Left forelimb (tissue), 1 donor: ENCODE measurements at places on chromosomes 6 and 20.

- no peak for DNase-seq
Measured at GRCh38 chr6:125828476-125829039, 37.8 kb downstream of the NCOA7 start.

DNA sequence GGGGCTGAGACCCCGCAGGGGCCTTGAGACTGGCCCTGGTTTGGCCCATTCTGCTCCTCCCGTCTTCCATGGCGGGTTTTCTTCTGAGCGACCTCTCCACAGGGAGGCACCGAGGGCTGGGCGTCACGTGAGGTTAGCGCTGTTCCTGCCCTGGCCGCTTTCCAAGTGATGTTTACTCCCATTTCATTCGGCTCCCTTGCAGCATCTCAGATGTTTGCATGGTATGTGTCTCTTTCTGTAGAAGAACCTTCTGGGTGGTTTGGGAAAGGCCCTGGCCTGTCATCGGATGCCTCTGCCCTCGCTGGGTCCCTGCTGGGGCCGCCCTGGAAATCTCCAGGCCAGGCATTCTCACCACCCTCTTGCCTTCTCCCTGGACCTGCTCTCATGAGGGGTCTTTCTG, 17.3 kb downstream of the RAMACL start:
- no peak for DNase-seq

- DNase-seq: no peak
Measured at GRCh38 chr6:25447570-25447929, 168.4 kb downstream of the CARMIL1 start.

- peak; percentile 51 for DNase-seq
Measured at GRCh38 chr6:170089963-170090362, 200.9 kb downstream of the DLL1 start.

- no peak for DNase-seq
Measured at GRCh38 chr6:145087034-145087433, 648.3 kb downstream of the EPM2A start.

DNA sequence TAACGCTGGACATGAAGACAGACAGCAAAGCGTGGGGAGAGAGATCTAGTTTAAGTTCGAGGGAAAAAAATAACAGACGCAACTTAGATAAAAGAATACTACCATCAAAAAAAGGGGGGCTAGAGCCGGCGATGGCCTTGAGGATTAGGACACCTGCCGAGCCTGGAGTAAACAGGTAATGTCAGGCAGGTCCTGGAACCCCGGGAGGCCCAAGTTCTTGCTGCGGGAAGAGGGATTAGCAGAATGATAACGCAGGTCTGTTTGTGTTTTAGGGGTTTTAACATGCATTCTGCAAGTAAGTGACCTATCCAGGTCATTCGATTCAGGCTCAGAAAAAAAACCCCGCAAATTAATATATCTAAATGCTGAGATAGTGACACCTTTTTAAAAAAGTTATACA, 754 bp upstream of the TMEM170B start:
- DNase-seq: no peak

DNA sequence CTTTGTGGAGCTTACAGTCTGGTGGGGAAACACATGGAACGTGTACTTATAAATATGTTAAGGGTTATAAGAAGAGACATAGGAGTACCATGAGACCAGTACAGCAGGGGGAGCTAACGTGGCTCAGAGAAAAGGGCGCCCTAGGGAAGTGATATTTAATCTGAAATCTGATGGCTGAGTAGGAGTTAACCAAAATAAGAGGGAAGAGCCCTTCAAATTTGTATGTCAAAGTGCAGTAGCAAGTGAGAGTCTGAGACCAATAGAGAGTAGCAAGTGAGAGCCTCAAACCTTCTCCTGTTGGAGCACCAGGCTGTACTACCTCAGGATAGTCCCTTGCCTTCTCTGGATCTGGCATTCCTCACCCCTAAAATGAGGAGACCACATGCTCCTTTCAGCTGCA, 6.1 kb upstream of the PKIG start:
- no peak for DNase-seq

DNA sequence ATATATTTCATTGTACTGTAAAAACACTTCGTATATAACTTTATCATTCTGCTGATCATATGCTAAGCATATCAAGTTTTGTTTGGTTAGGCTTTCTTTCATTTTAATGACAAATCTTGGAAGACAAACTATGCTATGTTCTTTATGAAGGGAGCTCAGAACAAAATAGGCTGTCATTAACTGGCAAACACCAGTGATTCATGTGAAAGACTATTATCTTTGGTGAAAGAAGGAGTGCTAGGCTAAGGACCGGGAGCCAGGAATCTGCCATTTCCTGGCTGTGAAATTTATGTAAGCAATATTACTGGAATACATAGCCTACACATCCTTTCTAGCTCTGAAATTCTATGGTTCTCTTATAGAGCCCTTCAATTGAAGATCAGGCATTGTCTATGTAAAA, 136.2 kb upstream of the CCN2 start:
- no peak for DNase-seq

GRCh38 chr20:29319725-29320124, 1937.7 kb upstream of the DEFB115 start:
- no peak for DNase-seq

DNA sequence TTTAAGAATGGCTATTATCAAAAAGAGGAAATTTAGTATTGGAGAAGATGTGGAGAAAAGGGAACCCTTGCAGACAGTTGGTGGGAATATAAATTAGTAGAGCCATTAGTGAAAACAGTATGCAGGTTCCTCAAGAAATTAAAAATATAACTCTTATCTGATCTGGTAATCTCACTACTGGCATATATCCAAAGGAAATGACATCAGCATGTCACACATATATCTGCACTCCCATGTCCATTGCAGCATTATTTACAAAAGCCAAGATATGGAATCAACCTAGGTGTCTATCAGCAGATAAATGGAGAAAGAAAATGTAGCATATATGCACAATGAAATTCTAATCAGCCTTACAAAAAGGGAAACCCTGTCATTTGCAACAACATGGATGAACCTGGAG, 2.6 kb downstream of the SIRPG start:
- DNase-seq: no peak

DNA sequence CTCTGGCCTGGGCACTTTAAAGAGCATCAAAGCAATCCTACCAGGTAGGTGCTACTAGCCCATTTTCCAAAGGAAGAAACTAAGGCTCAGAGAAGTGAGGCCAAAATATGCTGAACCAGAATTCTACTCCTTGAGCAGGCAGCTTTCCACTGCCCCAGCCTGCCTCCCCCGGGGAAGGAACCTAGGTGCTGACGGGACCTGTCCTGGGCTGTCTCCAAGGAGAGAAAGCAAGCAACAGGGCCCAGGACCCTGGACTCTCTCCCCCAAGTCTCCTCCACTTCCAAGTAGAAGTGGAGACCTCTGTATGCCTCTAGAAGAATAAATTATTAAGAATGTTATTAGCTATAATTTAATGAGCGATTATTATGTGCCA, 159.5 kb downstream of the MRPL14 start:
- peak; percentile 38 for DNase-seq

DNA sequence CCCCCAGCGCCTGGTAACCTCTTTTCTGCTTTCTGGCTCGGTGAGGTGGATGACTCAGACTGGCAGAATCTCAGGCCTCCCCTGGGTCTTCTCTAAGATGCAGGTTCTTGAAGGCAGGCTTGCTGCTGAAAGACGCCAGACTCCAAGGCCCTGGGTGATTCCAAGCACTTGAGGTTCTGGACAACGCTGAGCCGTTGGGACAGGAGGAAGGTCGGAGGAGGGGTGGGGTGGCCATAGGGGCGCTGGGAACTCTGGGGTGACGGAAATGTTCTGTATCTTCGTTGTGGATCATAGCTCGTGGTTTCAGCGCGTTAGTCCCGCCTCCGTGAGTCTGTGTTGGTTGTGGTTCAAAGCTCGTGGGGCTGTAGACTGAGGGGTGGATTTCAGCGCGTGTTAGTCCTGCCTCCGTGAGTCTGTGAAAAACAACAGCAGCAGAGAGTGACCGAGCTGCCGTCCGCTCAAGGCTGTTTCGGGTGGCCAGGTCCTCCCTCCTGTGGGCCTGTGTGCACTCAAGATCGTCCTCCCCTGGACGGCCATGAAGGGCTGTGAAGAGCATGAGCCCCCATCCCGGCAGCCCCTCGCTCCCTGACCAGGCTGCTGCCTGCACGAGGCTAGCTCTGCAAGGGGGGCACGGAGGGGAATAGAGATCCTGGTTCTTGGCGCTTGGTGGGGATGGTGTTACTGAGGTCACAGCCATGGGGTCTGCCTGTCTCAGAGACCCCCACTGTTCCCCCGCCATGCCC, 7.7 kb downstream of the NTSR1 start:
- no peak for DNase-seq

DNA sequence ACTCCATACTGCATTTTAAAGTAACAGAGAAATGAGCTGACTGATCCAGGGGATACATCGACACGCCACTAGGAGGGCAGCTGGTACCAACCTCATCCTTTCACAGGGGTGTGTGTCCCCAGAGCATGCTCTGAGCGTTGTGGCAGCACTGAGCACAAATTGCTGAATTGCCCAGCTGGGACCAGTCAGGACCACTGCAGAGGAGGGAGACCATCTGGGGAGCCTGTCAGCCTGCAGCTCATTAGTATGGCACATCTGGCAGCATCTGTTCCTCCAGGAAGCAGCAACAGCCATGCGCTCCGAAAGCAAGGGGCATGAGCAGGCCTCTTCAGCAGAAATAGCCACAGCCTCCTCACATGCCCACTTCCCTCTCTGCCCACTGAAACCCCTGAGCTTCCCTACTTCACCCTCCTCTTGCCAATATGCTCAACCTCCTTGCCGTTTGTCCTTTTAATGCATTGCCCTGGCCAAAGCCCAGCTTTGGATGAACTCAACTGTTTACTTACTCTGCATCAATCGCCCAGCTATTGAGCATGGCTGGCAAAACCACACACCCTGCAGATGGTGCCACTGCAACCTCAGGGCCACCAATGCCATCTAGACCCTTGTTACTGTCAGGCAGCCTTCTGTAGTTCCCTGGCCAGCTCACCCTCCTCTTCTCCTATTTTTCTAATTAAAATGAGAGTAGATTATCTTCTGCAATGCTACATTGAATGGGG, 77.6 kb upstream of the NEDD9 start:
- no peak for DNase-seq

GRCh38 chr20:37144856-37145404, 34.2 kb upstream of the RPN2 start:
- no peak for DNase-seq

- DNase-seq: peak; percentile 78
Measured at GRCh38 chr6:143901885-143902750, 37.8 kb downstream of the ZC2HC1B start.

DNA sequence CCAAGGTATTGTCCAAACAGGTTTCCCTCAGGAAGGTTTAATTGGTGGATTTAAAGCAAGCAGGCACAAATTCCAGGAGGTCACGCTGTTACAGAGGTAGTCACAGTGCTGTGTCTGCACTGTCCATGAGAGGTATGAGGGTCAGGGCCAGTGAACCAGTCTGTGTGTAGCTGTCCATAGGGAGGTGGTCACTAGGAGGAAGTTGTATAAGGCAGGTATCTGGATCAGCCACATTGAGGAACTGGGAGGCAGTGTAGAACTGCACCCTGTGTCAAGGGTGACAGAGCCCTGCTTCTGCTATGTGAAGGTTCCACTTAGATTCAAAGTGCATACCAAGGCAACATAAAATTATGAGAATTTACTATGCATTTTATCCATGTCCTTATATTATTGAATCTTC, 73.3 kb downstream of the MAP3K4 start:
- DNase-seq: no peak

DNA sequence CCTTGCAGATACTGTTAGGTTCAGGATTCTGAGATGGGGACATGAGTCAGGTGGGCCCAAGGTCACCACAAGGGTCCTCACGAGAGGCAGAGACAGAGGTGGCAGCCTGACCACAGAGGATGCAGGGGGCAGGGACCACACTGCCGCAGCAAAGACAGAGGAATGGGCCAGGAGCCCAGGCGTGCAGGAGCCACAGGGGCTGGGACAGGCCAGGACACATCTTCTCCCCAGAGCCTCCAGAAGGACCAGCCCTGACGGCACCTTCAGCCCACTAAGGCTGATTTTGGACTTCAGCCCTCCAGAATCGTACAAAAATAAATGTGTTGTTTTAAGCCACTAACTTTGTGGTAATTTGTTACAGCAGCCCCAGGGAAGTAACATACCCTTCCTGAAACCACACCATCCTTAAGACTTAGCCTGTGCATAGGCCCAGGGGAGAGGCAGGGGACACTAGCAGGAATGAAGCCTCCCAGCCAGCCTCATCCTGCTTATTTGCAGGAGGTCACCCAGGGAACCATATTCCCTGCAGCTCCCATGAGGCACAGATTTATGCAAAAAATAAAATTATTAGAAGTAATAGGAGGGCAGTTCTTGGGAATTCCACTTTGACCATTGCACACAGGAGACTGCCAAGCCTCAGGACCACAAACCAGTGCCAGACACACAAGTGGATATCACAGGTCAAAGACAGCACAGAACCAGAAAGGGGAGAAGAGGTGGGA, 119.3 kb upstream of the CST7 start:
- DNase-seq: no peak

GRCh38 chr6:19535351-19535750, 301.8 kb upstream of the ID4 start:
- no peak for DNase-seq

DNA sequence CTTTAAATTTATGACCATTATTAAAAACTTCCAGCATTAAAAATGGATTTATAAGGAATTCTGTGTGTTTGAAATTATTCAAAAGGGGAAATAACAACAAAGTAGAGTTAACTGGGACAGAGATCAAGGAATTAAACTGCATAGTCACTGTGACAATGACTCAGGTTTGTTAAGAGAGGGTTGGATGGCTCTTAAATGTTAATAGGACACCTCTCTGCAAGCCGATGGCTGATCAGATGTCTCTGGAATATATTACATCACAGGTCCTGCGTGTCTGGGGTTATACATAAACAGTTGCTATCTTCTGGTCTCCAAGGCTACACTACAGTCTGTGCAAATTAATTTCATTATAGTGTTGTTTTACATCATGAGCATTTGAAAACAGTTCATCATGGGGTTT, 574.3 kb downstream of the COL12A1 start:
- no peak for DNase-seq

DNA sequence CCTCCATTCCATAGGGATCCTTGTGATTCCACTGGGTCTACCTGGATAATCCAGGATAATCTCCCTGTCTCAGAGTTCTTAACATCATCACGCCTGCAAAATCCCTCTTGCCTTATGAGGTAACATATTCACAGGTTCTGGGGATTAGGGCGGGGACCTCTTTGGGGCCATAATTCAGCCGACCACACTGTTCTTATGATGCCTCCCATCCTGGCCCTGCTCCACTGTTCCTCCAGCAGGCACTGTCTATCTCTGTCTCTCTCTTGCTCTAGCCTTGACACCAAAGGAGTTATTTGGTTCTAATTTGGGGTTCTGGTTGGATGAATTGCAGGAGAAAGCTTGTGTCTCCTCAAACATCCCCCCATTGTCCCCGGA, 168.1 kb downstream of the NFATC2 start:
- no peak for DNase-seq

GRCh38 chr6:52983159-52983848, 11.8 kb downstream of the GSTA4 start:
- no peak for DNase-seq

- DNase-seq: no peak
Measured at GRCh38 chr6:16600026-16600425, 161.2 kb downstream of the ATXN1 start.

GRCh38 chr6:138107078-138107751, at the start of gene PERP:
TSS of gene PERP (minus strand) at chr6:138107419. CDS start at chr6:138107340, 79 bp downstream.
- no peak for DNase-seq
